IPS DF 6.9 (cell line): ENCODE measurements at places on chromosomes 11 and 22.

DNA sequence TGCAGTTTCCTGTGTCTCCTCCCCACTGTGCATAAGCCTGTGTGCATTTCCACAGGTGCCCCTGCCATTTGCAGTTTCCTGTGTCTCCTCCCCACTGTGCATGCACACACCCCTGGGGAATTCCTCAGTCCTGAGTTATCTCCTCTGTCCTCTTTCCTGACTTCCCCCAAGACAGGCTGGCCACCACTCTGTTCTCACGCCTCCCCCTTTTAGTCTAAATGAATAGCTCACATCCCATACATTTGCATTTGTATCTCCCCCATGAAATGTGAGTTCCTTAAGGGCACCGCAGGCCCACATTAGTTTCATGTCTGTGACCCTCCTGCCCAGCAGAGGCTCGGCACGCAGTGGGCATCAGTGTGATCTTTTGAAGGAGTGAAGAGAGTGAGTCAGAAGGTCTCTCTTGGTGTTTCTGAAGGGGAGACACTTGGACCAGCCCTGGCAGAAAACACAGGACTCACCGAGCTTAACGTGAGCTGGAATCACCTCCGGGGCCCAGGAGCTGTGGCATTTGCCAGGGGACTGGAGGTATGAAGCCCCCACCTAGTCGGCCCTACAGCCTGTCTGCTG lies 6.2 kb downstream of the LRRC74B start:
- no peak for DNase-seq

GRCh38 chr22:35072925-35073324 lies 7.0 kb downstream of the ISX start:
- DNase-seq: no peak

- DNase-seq: no peak
Observed at GRCh38 chr11:1323774-1324173, 14.3 kb upstream of the TOLLIP start.

DNA sequence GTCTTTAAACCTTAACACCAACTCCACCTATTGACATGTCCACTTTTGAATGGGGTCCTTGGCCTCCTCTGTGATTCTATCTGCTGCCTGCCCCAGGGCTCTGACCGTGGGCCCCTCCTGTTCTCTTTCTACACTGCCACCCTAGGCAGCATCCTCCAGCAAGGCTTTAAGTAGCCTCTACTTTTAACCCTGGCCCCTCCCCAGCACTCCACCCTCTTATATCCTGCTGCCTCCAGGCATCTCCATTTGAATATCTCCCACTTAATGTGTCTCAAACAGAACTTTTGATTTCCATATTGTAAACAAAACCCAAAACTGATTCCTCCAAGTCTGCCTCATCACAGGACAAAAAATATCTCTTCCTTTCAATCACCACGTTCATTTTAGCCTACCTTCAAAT lies 90.5 kb upstream of the ARHGAP32 start:
- no peak for DNase-seq

DNA sequence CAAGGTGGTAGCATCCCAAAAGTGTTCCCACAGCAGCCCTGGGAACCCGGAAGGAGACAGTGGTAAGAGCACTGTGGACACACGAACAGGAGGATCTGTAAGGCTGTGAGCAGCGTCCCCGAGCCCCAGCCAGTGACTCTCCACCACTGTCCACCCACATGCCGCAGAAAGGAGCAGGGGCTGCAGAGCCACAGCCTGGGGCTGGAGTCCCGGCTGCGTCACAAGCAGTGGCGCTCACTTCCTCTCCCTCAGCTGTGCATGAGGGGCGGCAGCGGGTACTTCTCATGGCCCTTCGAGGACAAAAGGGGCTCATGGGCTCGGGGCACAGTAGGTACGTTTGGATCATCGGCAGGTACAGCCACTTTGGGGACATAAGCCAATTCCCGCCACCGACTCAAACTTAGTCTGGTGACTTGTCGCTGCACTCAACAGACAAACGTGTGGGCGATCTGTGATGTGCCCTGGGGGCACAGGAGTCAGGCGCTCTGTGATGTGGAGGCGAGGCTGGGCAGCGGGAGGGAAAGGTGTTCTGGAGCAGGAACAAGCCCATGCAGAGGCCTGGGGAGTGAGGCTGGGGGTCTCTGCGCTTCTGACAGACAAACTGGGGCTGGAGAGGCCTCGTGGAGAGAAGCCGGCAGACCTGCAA lies 68.5 kb downstream of the SCUBE1 start:
- DNase-seq: no peak

DNA sequence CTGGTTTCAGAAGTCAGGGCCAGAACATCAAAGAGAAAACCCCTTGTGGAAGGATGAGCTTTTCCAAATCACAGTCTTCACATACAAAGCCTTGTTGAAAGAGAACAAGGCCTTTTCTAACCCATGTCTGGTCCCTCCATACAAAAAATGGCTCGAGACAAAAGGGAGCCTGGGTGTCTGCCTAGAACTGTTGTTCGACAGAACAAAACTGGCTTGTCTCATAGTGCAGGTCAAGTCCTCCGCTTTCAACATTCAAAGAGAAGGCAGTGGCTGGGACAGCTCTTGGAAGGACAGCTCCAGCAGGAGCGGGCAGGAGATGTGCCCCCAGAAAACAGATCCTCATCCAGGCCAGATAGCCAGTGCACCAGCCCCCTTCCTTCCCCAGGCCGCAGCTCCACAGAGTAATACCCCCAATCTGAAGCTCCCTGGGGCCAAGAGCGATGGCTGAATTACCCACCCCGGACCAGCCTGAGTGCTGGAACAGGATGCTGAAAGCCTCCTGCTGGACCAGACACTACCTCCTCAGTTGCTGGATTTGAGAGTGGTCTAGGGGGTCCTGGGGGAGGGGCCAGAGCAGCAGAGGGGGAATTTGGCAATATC lies 27.6 kb downstream of the USH1C start:
- DNase-seq: no peak

DNA sequence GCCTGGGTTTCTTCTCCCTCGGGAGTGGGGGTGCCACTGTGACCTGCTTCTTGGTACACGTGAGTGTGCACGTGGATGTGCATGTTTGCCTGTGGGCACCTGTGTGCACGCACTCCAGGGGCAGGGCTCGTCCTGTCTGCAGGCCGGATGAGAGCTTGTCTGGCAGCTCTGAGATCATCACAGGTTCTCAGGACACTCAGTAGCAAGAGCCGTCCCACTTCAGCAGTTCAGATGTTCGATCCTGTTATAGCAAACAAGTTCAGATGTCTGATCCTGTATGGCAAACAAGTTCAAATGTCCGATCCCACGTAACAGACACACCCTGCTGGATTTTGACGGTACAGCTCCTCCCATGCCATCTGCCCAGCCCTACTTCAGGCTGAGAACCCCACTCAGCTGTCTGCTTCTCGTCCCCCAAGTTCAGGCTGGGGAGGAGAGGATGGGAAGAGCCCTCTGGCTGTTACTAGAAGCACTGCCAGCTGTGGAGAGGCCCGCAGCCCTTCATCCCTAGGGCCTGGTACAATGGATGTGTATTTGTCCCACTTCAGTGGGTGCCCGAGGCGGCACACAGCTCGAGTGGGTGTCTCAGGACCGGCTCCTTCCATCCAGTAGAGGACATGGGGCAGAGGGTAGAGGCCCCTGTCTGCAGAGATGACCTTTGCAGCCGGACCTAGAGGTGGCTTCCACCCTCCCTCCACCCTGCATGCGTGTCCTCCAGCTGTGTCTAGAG lies 1126.9 kb downstream of the BRD1 start:
- DNase-seq: no peak

- DNase-seq: no peak
Observed at GRCh38 chr11:127420139-127420538, 419.6 kb upstream of the KIRREL3 start.

DNA sequence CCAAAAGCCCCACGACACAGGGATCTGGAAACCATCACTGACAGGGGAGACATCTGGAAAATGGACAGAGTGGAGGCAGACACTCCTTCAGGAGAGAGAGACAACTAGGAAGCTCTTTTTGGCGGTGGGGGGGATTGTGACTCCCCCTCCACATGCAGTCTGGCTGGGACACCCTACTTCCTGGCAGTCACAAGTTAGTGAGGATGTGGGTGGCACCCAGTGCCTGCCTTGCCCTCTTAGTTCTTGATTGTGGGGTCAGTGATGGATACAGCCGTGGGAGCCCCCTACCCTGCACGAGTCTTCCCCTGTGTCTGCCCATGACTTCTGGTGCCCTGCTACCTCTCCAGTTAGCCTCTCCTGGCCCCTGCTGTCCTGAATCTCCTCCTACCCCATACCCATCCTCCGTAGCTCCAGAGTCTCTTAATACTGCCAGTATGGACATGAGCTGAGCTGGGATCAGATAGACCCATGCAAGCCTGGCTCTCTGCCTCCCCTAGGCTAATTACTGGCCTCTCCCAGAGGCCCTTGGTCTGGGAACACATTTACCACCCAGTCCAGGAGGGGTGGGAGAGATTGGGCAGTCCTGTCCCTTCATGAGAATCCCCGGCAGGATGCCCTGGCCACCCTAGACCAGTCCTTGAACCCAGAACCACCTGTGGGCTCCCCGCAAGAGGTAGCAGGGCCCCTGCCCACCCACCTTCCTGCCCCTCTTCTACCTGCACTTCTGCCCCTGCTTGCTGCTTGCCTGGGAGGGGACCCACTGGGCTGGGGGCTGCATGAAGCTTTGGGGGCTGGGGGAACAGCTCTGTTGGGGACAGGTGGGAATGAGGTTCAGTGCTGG lies 22.8 kb downstream of the RHBDD3 start:
- DNase-seq: no peak

- DNase-seq: no peak
Observed at GRCh38 chr11:87127101-87127500, 89.4 kb downstream of the TMEM135 start.

DNA sequence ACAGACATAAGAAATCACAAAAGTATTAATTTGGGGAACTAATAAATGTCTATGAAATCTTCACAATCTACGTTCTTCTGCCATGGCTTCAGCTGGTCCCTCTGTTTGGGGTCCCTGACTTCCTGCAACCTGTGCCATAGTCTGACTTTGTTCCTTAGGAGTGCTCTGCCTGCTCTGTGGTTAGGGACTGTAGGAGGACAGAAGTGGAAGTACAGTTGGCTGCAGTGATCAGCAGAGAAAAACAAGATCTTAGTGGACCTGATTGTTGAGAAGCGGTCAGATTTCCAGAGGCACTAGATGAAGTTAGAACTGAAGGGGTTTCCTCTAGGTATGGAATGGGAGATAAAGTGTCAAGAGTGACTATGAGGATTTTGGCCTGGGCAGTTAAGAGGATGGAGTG lies 80.6 kb downstream of the PPP6R3 start:
- DNase-seq: no peak
